ENCODE measurements at places on chromosomes 16 and 17. TPM values are rescaled to one million over a fixed set of nuclear protein-coding genes. Genes with fewer than 3 reads are reported as not detected.

- no peak for DNase-seq
- no peaks in the 10 kb centered on the region for H3K27me3 ChIP-seq
- H3K36me3 ChIP-seq, result peaks cover 3% of the 10 kb centered on the region
Observed at GRCh38 chr16:57007050-57007449, 17.7 kb downstream of the NLRC5 start.

DNA sequence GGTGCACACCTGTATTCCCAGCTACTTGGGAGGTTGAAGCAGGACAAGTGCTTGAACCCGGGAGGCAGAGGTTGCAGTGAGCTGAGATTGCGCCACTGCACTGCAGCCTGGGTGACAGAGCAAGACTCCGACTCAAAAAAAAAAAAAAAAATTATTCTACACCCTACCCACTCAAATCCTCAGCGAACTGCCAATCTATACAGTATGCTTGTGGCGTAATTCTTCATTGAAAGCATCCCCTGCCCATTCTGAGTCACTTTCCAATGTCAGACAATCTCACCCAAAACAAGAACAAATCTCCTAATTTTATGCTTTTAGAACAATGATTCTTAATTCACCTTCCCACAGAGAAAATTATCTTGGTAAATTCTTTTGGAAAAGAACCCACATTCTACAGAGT, 12.0 kb downstream of the AMFR start:
- H3K4me3 ChIP-seq, result no peak overlapping the region
- H3K27ac ChIP-seq, result no peak overlapping the region
- H3K27me3 ChIP-seq, result no peaks in the 10 kb centered on the region

GRCh38 chr16:82995924-82996441, 369.2 kb downstream of the CDH13 start:
- no peak overlapping the region for H3K4me3 ChIP-seq
- H3K4me1 ChIP-seq, result no peaks in the 10 kb centered on the region
- no peaks in the 10 kb centered on the region for H3K27me3 ChIP-seq
- H3K36me3 ChIP-seq, result no peaks in the 10 kb centered on the region

Gene COG7
- total RNA-seq, result 18.9 TPM

Gene CORO1A
- 609 TPM for total RNA-seq
